GM12878 (cell line): ENCODE measurements at places on chromosomes 7 and 10. TPM values are rescaled to one million over a fixed set of nuclear protein-coding genes. Genes with fewer than 3 reads are reported as not detected.

UBTD1 gene
- polyA plus RNA-seq, result 0.73 and 0.83 TPM in 2 replicates

PIP gene
- polyA plus RNA-seq, result not detected in 2 replicates

EN2 gene
- not detected in 2 replicates for polyA plus RNA-seq

SPDYE8 gene
- polyA plus RNA-seq, result 0.46 and 0.58 TPM in 2 replicates

SLC26A3 gene
- not detected in 2 replicates for polyA plus RNA-seq

MYPN gene
- polyA plus RNA-seq, result not detected in 2 replicates

TNS3 gene
- polyA plus RNA-seq, result 0.24 and 0.27 TPM in 2 replicates

LRRC61 gene
- polyA plus RNA-seq, result 45.7 and 54.2 TPM in 2 replicates

UNC5B gene
- not detected in 2 replicates for polyA plus RNA-seq

TAS2R5 gene
- not detected in 2 replicates for polyA plus RNA-seq

AKR1D1 gene
- 0.09 TPM in 1 of 2 replicates, not detected in the other for polyA plus RNA-seq

DNA sequence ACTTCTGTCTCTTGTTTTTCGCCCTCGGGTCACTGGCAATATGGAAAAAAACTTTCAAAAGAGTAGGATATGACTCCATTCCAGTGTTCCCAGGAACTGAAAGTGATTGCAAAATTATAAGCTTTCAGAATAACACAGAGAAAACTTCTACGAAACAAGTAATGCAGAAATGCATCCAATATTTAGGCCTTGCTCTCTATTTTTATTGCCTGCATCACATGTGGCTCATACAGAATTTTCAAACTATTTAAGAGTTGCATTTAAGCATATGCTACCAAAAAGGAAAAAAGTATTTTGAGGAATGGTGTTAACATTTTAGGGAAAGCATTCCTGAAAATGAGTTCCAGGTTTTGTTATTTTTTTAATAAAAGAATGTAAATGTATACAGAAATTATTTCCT lies 228.0 kb downstream of the CACNB2 start:
- no peak overlapping the region for H3K4me3 ChIP-seq
- DNase-seq, result no peak
- H3K4me1 ChIP-seq, result no peaks in the 10 kb centered on the region
- no peaks in the 10 kb centered on the region for H3K36me3 ChIP-seq
- H3K27ac ChIP-seq, result no peak overlapping the region

DNA sequence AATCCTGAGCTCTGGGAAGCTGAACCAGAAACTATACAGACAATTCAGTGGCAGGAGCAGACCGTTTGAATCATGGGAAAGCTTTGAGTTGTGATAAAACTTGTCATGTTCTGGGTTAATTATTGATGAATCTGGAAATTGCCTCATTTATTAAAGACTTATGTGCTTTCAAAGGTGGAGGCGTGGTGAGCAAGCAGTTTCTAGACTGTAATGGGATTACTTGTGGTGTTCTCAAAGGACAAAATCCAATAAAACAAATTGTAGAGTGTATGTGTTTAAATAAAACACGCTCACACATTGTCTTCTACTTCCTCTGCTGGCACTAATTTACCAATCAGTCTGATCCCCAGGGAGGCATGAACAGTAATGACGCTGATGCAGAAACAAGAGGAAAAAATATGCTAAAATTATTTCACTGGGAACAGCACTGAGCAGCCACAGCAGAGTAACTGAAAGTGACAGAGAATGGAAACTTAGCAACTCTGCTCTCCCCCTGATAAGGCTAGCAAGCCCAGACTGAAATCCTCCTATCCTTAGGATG lies 25.1 kb downstream of the PARD3 start:
- no peak overlapping the region for H3K27ac ChIP-seq
- H3K4me1 ChIP-seq, result no peaks in the 10 kb centered on the region
- H3K27me3 ChIP-seq, result no peaks in the 10 kb centered on the region
- no peaks in the 10 kb centered on the region for H3K36me3 ChIP-seq

- H3K4me1 ChIP-seq, result peaks cover 6% of the 10 kb centered on the region
- H3K27me3 ChIP-seq, result no peaks in the 10 kb centered on the region
- no peak overlapping the region for H3K4me3 ChIP-seq
- H3K27ac ChIP-seq, result no peak overlapping the region
These were observed 98.5 kb downstream of the ARHGAP22 start for GRCh38 chr10:48506147-48506917.

- H3K36me3 ChIP-seq, result no peaks in the 10 kb centered on the region
- no peaks in the 10 kb centered on the region for H3K4me1 ChIP-seq
- H3K4me3 ChIP-seq, result no peak overlapping the region
- no peak for DNase-seq
- no peaks in the 10 kb centered on the region for H3K27me3 ChIP-seq
These were observed 13.0 kb upstream of the WIPI2 start for GRCh38 chr7:5177060-5177459.

GRCh38 chr10:126956712-126957108 lies 51.5 kb downstream of the DOCK1 start:
- no peaks in the 10 kb centered on the region for H3K4me1 ChIP-seq
- no peak overlapping the region for H3K4me3 ChIP-seq
- H3K36me3 ChIP-seq, result no peaks in the 10 kb centered on the region
- no peaks in the 10 kb centered on the region for H3K27me3 ChIP-seq
- H3K27ac ChIP-seq, result no peak overlapping the region
- no peak for DNase-seq

- no peaks in the 10 kb centered on the region for H3K4me1 ChIP-seq
- H3K27me3 ChIP-seq, result no peaks in the 10 kb centered on the region
- no peak overlapping the region for H3K27ac ChIP-seq
- DNase-seq, result no peak
- no peak overlapping the region for H3K4me3 ChIP-seq
These were observed 48.0 kb downstream of the ELFN1 start for GRCh38 chr7:1717903-1718676.

DNA sequence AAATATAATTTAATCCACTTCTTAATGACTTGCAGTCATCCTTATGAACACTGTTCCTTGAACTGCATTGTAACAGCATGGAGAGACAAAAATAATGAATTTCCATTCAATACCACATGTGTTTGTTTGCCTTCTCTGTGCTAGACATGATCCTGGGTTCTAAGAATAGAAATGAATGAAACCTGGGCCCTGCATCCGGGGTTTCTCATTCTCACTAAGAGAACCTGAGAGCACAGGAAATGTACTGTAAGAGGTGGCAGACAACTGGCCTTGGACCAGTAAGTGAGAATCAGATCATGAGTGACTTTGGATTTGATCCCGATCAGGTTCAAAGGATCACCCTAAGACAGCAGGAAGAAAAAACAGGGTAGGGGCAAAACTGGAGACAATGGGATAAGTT lies 37.2 kb upstream of the CUL1 start:
- H3K4me3 ChIP-seq, result no peak overlapping the region
- H3K4me1 ChIP-seq, result no peaks in the 10 kb centered on the region
- no peaks in the 10 kb centered on the region for H3K27me3 ChIP-seq
- no peak overlapping the region for H3K27ac ChIP-seq

- no peaks in the 10 kb centered on the region for H3K27me3 ChIP-seq
- H3K4me3 ChIP-seq, result peak overlapping the region; percentile 56
- peaks cover 20% of the 10 kb centered on the region for H3K4me1 ChIP-seq
- peaks cover 5% of the 10 kb centered on the region for H3K36me3 ChIP-seq
These were observed 83.2 kb downstream of the USP6NL start for GRCh38 chr10:11528286-11528685.

DNA sequence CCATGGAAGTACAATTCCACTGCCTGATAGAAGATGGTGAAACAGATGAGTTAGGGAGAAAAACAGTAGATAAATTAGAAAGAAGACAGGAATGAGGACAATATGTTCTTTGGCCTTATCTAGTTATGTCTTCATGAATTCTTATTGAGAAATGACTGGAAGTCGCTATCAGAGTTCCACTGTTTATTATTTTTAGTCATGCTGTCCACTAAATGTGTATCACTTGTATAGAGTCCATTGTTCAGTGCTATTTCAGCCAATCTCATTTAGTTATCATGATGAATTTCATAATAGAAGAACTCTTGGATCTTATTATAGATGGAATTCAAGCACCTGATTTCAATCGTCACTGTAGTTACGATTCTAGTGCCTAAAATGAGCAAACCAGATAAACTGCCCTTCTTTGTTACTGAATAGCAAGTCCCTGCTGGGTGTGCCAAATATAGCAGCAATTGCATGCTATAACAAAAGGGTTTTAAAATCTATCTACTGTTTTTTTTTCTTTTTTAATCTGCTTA lies 177.7 kb upstream of the COL1A2 start:
- no peak overlapping the region for H3K27ac ChIP-seq
- no peak overlapping the region for H3K4me3 ChIP-seq
- H3K36me3 ChIP-seq, result no peaks in the 10 kb centered on the region
- H3K27me3 ChIP-seq, result no peaks in the 10 kb centered on the region

GRCh38 chr7:30003098-30003497 lies 13.5 kb upstream of the SCRN1 start:
- H3K27ac ChIP-seq, result no peak overlapping the region
- H3K36me3 ChIP-seq, result no peaks in the 10 kb centered on the region

DNA sequence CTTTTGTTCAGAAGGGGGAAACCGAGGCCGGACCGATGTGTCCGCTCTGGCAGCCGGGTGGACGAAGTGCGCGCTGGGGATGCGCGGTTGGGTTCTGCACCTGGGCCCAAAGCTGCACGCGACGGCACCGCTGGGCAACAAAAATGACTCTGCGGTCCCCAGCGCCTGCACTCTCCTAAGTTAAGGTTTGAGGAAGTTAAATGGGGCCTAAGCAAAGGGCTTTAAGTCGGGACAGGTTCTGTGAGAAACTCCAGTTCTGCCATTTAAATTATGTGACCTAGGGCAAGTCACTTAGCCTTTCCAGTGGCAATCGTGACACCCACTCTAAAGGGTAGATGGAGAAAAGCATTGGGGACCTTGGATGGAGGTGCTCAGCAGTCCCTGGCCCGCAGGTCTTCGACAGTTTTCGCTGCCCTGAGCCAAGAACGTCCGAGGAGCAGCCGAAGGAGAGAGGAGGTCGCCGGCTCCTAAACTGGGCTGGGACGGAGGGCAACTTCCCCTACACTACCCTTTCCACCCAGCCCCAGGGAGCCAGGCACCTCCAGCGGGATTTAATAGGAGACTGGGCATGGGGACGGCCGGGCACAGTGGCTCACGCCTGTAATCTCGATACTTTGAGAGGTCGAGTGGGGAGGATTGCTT lies 534 bp upstream of the ACBD5 start:
- H3K4me3 ChIP-seq, result peak overlapping the region; percentile 93
- peak overlapping the region; percentile 95 for H3K27ac ChIP-seq
- no peaks in the 10 kb centered on the region for H3K36me3 ChIP-seq
- DNase-seq, result no peak
- peaks cover 4% of the 10 kb centered on the region; the same call in 1 of the 2 replicates for H3K4me1 ChIP-seq

DNA sequence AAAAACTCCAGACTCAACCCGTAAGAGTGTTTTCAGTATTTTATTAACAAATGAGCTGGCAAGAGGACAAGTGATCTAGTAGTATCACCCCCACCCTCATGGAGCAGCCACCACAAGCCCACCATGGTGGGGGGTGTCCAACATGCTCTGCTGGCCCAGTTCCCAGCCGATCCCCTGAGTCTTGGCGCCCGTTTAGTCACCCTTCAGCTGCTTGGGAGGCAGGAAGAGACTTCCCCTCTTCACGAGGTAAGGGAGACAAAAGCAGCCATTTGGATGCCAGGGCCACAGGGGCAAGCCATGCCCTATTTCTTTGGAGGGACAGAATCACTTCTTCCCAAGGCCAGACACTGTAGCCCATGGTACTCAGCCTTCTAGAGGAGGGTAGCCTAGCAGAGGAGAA lies 54.1 kb downstream of the NOD1 start:
- no peak overlapping the region for H3K27ac ChIP-seq
- DNase-seq, result no peak
- no peaks in the 10 kb centered on the region for H3K4me1 ChIP-seq
- H3K36me3 ChIP-seq, result no peaks in the 10 kb centered on the region
- no peaks in the 10 kb centered on the region for H3K27me3 ChIP-seq

- H3K27me3 ChIP-seq, result no peaks in the 10 kb centered on the region
- no peaks in the 10 kb centered on the region for H3K36me3 ChIP-seq
- H3K27ac ChIP-seq, result no peak overlapping the region
- no peak overlapping the region for H3K4me3 ChIP-seq
These were observed 250.3 kb downstream of the CNTNAP2 start for GRCh38 chr7:146366938-146367337.

- no peaks in the 10 kb centered on the region for H3K36me3 ChIP-seq
- H3K4me3 ChIP-seq, result no peak overlapping the region
- H3K27ac ChIP-seq, result no peak overlapping the region
- H3K4me1 ChIP-seq, result no peaks in the 10 kb centered on the region
These were observed 277.0 kb downstream of the EXOC4 start for GRCh38 chr7:133529861-133530260.

GRCh38 chr7:24922099-24922773 lies 57.7 kb downstream of the OSBPL3 start:
- no peaks in the 10 kb centered on the region for H3K36me3 ChIP-seq
- H3K4me1 ChIP-seq, result peaks cover 26% of the 10 kb centered on the region
- H3K27me3 ChIP-seq, result no peaks in the 10 kb centered on the region
- no peak for DNase-seq

DNA sequence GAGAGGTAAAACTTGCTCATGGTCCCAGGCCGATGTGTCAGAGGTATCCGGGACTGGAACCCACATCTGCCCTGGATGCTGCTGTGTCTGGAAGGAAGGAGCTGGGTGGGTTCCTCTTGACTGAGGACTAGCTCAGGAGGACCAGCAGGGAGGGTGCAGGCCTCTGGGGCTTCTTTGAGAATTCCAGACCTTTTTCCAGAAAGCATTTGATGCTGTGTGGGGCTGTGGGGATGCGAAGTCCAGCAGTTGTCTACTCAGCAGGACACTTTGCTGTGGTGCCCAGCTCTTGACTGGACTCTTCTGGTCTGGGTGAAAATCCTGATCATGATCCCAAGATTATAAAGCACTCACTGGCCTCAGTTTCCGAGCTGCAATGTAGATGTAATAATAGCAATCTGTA lies 1.7 kb downstream of the RAMP3 start:
- no peak for DNase-seq
- no peak overlapping the region for H3K4me3 ChIP-seq

DNA sequence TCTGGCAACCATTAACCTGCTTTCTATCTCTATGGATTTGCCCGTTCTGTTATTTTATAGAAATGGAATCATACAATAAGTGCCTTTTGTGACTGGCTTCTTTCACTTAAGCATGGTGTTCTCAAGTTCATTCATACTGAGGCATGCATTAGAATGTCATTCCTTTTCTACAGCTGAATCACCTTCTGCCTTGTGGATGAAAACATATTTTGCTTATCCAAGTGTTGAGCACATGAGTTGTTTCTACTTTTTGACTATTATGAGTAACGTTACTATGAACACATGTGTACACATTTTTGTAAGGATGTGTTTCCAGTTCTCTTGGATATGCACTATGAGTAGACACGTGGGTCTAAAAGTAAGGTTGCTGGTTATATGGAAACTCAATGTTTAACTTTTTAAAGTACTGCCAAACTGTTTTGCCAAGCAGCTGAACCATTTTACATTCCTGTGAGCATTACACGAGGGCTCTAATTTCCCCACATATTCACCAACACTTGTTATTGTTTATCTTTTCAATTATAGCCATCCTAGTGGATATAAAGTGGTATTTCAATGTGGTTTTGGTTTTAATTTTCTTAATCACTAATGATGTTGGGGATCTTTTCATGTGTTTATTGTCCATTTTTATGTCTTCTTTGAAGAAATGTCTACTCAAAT lies 241.3 kb downstream of the FANK1 start:
- H3K27me3 ChIP-seq, result no peaks in the 10 kb centered on the region
- H3K4me3 ChIP-seq, result no peak overlapping the region
- H3K4me1 ChIP-seq, result no peaks in the 10 kb centered on the region
- no peak for DNase-seq
- H3K36me3 ChIP-seq, result no peaks in the 10 kb centered on the region

GRCh38 chr7:67100956-67101361 lies 104.3 kb downstream of the TYW1 start:
- H3K4me1 ChIP-seq, result no peaks in the 10 kb centered on the region; the same call in 1 of the 2 replicates
- no peak overlapping the region for H3K27ac ChIP-seq
- DNase-seq, result no peak
- H3K36me3 ChIP-seq, result peaks cover 5% of the 10 kb centered on the region; the same call in 1 of the 2 replicates
- H3K27me3 ChIP-seq, result no peaks in the 10 kb centered on the region

- DNase-seq, result no peak
- H3K27ac ChIP-seq, result no peak overlapping the region
- H3K4me1 ChIP-seq, result no peaks in the 10 kb centered on the region
- H3K36me3 ChIP-seq, result no peaks in the 10 kb centered on the region
- H3K27me3 ChIP-seq, result no peaks in the 10 kb centered on the region
These were observed 370.1 kb downstream of the PRPF18 start for GRCh38 chr10:13956826-13957225.
